ENCODE measurements at places on chromosomes 3 and 15. TPM values are rescaled to one million over a fixed set of nuclear protein-coding genes. Genes with fewer than 3 reads are reported as not detected.

Gene C2CD4A
- total RNA-seq, result not detected

- no peak for DNase-seq
These were observed 83.7 kb downstream of the ARNT2 start for GRCh38 chr15:80487839-80488390.

- DNase-seq, result no peak
These were observed 169.2 kb downstream of the ROBO1 start for GRCh38 chr3:79598594-79598993.

Gene TMCO5A
- not detected for total RNA-seq

DNA sequence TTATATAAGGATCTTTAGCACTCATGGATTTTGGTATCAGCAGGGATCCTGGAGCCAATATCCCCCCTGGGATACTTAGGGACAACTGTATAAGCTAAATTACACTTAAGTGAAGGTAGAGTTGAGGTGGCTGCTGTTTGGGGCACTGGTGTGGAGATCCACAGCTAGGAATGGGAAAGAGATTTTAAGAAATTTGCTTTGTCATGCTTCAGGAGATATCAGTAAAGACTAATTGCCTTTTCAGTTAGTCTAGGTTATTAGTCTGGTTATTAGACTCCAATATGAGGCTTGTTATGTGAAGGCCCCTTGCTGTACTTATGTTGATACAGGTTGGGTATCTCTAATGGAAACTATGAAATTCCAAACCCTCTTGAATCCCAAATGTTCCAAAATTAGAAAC, 1.2 kb upstream of the SECISBP2L start:
- no peak for DNase-seq

DNA sequence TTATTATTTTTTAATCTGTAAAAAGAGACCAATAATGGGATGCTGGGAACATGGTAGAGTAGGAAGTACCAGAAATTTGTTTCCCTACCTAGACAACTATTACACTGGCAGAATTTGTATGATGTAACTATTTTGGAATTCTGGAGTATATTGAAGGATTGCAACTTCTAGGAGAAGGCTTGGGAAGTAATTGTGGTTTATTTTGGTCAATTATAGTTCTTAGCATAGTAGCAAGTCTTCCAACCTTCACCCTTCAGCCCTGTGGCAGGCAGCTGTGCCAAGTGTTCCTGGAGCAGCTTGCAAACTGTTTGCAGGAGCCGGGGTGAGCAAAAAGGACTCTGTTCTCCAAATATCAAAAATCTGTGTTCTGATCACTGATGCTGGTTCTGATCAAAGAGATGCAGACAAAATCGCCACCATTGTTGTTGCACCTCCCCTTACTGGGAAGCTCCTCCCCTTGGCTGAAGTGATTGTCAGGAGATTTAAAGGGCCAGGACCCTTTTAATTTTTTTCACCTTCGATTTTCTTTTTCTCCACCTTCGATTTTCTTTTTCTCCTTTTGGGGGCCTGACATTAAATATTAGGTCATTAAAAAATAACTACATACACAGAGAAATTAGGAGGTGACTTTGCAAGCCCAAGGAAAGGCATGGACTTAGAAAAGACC, 363.3 kb downstream of the SLC9A9 start:
- DNase-seq, result no peak

DNA sequence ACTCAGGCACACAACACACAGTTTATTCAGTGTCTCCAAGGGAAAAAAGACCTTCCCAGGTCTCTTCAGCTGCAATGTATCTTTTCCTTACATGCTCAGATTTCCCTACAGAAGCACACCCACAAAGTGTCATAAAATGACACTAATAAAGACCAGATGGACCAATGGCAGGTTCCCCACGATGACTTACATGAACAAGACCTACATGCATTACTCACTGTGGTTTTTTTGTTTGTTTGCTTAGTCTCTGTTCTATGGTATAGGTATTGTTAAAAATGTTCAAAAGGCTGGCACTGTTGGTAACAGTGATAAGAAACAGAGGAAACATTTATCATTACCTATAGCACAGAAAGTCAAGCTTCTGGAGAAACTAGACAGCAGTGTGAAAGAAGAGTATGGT, 318.2 kb upstream of the TMCO5A start:
- no peak for DNase-seq

GRCh38 chr3:150215616-150216015, 192.5 kb upstream of the TSC22D2 start:
- DNase-seq, result no peak

All from sigmoid colon (tissue), 7 donors.